ENCODE measurements at places on chromosomes 12 and 14.
A peak's percentile ranks its signal among the peaks of the same experiment; 100 is the strongest.

DNA sequence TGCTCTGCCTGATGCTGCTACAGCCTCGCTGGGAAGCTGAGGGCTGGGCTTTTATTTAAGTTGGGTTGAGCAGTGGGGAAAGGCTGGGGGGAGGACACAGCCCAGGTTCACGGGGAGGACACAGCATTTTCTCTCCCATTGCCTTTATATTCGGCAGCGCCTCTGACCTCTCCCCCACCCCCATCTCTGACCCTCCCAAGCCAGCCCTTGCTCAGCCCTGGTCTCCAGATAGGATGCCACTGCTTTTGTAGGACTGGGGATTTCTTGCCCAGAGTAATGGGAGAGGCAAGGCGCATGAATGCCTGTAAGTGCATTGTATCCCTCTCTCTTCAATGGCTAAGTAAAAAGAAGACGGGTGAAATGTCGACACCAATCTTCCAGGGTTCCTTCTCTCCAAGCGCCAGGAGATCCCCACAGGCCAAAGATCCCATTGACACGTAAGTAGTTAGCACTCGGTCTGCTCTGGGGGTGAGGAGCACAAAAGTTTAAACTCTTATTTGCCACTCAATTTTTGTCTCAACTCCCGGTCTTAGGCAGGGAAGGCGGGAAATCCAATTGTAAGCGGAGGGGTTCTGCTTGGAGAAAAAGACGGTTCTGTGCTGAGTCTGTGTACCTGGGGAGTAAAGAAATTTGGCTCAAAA lies 4.6 kb downstream of the HOXC4 start:
- DNase-seq = no peak

- peak; percentile 75 for DNase-seq
Measured at GRCh38 chr14:52112336-52113018, 43.6 kb upstream of the NID2 start.

GRCh38 chr12:5525783-5526367 lies 94.0 kb downstream of the NTF3 start:
- no peak for DNase-seq

GRCh38 chr14:91929700-91930099 lies 17.8 kb downstream of the FBLN5 start:
- no peak for DNase-seq

GRCh38 chr12:50317203-50317602 lies 33.9 kb upstream of the LIMA1 start:
- no peak for DNase-seq

DNA sequence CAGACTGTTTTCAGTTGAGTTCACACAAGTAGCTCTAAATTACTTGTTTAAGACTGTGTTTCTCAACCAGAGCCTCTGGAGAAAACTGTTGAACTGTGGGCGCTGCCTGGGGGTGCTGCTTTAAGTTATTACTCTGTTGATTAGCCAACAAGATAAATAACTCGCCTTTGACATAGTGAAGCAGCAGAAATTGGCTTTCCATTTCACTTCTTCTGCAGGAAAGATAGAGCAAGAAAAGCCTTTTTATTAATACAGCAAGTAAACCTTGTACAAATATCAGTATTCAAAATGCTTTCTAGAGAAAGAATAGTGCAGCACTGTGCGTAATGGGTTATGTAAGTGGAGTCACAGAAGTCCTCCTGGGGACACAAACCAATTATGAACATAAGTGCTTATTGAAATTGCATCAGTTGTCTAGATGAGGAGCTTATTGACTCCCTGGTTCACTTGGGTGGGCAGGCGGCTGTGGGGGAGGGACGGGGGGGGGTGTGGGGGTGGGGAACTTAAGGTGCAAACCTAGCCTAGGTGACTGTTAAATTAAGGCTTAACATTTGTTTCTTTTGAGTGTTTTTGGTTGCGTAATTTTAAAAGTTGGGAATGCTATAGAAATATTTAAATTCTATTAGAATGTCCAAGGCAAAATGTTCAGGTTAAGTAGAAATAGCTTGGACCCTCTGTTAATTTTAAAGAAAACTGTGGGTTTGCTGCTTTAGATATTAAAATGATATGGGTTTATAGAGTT lies 6.3 kb downstream of the FRS2 start:
- peak; percentile 40 for DNase-seq

- DNase-seq = no peak
Measured at GRCh38 chr14:60153991-60154390, 11.2 kb downstream of the DHRS7 start.

GRCh38 chr12:103244596-103244995 lies 251.2 kb downstream of the C12orf42 start:
- no peak for DNase-seq

- DNase-seq = peak; percentile 75
Measured at GRCh38 chr12:93908846-93909567, 231.8 kb downstream of the CRADD start.

DNA sequence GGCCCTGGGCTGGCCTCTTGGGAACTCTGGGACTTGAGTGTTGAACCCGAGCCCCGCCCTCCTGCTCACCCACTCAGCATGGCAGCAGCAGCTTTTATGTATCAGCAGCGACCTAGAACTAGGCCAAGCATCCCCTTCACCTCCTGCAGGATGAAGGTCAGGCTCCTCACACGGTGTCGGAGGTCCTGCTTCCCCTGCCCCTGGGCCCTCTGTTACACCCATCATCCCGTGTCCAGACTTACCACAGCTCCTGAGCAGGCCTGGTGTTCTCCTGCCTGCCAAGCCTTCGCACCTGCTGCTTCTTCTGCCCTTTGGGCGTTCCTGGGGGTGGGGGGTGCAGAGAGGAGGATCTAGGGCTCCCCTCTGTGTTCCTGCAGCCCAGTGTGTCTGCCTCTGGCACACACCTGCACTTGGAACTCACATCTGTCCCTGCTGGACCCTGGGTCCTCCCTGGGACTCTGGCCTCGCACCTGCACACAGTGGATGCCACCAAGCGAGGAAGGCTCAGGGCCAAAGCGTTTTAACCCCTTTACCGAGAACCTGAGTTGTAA lies 80.3 kb downstream of the PAPOLA start:
- no peak for DNase-seq

DNA sequence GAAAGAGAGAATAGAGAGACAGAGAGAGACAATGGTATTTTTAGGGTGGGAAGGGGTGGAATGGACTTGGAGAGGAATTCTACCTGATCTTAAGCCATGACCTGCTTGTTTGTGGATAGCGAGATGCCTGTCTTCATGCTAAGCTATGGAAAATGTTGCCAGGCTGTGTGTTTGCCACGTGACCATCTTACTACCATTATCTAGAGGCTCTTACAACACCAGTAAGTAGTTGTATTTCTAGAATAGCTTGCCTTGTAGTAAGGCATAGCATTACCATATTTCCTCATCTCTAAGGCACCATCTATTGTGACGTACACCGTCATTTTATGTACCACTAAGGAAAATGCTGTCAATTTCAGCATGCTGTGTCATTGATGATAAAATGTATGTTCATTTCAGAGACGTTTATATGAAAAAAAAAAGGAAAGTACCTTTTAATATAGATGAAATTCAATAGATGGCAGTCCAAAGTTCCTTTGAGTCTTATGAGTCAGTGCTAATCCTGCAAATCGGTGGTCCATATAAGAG lies 75.6 kb upstream of the RASSF3 start:
- no peak for DNase-seq

- DNase-seq = no peak
Measured at GRCh38 chr12:2035431-2036055, 17.2 kb upstream of the CACNA1C start.

DNA sequence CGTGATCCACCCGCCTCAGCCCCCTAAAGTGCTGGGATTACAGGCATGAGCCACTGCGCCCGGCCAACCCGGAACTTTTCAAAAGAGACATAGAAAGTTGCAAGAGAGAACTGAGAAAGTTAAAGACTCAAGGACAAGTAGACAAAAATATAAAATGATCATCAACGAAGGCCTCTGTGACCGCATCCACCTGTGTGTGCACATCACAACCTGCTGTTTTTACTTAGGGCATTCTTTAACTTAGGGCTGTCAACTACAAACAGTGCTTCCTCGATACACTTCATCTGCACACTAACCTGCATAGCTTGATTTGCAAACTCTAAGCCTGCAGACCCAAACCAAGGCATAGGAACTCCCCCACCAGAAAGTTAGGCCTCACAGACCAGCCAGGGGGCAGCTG lies 14.8 kb downstream of the P2RX2 start:
- no peak for DNase-seq

GRCh38 chr12:91349476-91349875 lies 166.9 kb upstream of the DCN start:
- no peak for DNase-seq

DNA sequence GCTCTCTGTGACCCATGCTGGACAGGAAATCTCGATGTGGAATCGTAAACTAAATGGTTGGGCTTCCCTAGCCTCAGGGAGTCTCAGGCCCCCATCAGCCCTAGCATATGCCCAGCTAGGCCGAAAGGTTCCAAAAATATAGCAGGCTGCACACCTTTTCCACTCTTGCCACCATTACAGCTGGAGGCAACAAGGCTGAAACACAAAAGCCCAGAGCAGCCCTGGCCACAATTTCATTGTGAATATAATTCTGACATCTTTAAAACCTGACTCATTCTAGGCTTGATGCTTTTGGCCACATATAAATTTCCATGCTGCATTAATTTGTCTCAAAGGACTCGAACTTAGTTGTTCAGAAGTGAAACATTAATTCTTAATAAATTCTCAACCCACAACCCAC lies 382.2 kb downstream of the GRIN2B start:
- no peak for DNase-seq

DNA sequence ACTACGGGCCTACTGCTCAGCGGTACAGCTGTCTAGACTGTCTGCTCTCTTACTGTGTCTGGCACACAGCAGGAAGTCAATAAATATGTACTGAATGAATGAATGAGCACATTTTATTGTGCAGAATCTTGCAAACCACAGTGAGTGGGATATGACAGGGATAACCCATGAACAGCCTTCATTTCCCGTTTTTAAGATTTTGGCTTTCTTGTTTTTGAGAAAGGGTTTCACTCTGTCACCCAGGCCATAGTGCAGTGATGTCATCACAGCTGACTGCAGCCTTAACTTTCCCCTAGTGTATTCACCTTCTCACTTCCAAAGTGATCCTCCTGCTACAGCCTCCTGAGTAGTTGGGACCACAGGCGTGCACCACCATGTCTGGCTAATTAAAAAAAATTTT lies 203.1 kb downstream of the AEBP2 start:
- no peak for DNase-seq

GRCh38 chr14:90460136-90460535 lies 63.3 kb downstream of the CALM1 start:
- DNase-seq = no peak

- no peak for DNase-seq
Measured at GRCh38 chr14:59371771-59372170, 93.4 kb downstream of the GPR135 start.

- DNase-seq = no peak
Measured at GRCh38 chr14:24139272-24139934, 2.0 kb downstream of the EMC9 start.

GRCh38 chr12:94260717-94261116 lies 112.3 kb downstream of the PLXNC1 start:
- no peak for DNase-seq

DNA sequence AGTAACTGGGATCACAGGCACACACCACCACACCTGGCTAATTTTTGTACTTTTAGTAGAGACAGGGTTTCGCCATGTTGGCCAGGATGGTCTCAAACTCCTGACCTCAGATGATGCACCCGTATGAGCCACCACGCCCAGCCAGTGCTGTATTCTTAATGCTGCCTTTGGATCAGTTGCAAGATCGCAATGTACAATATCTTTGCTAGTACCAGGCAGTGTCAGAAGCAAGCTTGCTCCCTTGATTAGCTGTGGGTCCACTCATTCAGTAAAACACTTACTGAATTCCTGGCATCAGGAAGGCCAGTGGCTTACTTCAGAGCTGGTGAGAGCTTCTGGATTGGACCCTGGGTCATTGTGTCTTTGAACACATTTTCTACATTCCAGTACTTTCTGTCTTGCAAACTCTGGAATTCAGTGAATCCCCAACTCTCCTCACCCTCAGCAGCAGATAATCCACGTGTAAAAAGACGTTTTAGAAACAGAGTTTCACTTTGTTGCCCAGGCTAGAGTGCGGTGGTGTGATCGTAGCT lies 1183.7 kb downstream of the AACS start:
- DNase-seq = no peak

DNA sequence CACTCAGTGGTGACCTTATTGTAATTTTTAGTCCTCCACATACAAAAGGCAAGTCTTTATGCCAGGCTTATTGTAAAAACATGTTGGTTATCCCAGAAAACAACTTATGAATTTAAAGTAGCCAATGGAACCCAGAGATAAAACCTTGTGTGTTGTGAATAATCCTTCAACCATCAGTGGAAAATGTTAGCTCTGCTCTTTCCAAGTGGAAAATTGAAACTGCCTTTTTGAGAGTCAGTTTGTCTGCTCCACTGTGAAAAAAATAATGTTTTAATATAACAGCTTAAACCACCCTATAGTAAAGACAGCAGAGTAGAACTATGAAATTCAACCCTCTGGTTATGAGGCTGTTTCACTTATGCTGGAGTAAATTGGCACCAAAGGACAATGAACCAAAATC lies 112.0 kb downstream of the TTLL5 start:
- DNase-seq = no peak

- DNase-seq = no peak
Measured at GRCh38 chr12:51330186-51330585, 6.2 kb upstream of the BIN2 start.

GRCh38 chr12:85632390-85632789 lies 203.8 kb downstream of the RASSF9 start:
- peak; percentile 66 for DNase-seq

DNA sequence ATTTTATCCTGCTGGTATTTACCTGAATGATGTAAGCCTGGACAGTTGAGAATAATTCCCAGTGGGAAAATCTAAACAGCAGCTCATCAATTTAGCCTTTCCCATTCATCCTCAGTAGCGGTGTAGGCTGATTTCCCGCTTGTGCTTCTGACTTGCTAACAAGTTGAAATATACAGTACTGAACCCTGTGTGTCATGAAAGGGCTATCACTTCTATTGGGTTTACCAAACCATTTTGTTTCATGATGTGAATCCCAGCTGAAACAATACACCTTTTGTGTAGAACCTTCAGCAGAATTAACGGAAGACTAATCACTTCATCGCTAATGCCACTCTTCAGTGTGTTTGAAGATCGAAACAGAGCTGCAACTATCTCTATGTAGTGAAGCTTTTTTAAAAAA lies 88.4 kb downstream of the POLR3B start:
- no peak for DNase-seq

GRCh38 chr14:99407416-99407815 lies 73.2 kb downstream of the SETD3 start:
- DNase-seq = no peak

DNA sequence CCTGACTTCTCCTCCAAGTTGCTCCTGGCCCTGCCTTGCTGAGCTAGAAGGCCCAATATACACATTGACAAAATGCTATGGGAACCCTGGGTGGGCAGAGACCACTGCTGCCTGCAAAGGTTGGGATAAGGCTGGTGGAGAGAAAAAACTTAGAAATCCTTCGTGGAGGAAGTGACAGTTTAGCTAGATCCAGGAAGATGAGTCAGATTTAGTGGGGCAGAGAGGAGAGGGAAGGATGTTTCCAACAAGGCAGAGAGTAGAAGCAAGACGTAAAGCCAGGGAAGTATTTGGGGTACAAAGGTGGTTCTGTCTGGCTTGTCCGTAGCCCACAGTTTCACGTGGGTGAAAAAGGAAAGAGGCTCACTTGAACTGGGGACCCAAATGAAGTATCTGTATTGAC lies 69.0 kb upstream of the CLMN start:
- no peak for DNase-seq

Data from NCI-H226 (cell line).